ENCODE measurements at places on chromosomes 16 and 17.

- DNase-seq = no peak
Observed at GRCh38 chr17:2390199-2390836, 10.5 kb downstream of the MNT start.

- no peak for DNase-seq
Observed at GRCh38 chr17:48601539-48602425, 3.0 kb downstream of the HOXB6 start.

DNA sequence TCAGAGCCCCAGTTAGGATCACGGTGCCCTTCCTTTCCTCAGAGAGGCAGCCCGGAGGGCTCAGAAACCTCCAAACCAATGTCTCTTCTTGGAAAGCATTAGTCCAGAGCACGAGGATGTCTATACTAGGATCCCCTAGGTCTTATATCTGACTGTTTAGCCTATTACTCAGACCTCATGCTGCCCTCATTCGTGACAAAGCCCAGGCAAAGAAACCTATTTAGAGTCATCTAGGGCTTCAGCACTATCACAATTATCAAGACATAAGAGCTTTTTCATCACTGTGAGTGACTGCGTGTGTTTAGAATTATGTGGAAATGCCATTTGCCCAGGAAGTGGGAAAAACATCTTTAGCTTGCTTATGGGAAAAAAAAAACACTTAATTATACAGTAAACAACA is 159.8 kb upstream of the NOL11 start:
- DNase-seq = no peak

DNA sequence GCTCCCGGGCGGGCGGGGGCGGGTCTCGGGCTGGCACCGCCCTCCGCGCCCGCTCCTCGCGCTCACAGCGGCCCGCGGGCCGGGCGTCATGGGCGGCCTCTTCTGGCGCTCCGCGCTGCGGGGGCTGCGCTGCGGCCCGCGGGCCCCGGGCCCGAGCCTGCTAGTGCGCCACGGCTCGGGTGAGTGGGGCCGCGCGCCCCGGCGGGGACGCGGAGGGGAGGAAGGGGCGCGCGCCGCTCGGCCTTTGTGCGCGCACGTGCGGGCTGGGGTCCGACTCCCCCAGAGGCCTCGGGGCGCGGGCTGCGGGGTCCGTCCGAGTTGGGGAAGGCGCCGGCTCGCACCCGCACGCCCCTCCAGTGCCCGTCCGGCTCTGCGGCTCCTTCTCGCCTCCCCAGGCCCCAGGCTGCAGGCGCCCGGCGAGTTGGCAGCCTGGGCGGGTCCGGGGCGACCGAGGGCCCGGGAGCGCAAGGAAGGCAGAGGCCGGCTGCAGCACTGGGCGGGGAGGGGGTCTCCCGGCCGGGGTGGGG is at the start of gene NME4:
NME4 (plus strand) TSS at position 65 of the 527 bp plus-strand sequence; CDS start at position 89, 24 bp downstream.
- DNase-seq = peak; percentile 59

- DNase-seq = no peak
Observed at GRCh38 chr16:86775511-86775921, 197.2 kb downstream of the FOXL1 start.

DNA sequence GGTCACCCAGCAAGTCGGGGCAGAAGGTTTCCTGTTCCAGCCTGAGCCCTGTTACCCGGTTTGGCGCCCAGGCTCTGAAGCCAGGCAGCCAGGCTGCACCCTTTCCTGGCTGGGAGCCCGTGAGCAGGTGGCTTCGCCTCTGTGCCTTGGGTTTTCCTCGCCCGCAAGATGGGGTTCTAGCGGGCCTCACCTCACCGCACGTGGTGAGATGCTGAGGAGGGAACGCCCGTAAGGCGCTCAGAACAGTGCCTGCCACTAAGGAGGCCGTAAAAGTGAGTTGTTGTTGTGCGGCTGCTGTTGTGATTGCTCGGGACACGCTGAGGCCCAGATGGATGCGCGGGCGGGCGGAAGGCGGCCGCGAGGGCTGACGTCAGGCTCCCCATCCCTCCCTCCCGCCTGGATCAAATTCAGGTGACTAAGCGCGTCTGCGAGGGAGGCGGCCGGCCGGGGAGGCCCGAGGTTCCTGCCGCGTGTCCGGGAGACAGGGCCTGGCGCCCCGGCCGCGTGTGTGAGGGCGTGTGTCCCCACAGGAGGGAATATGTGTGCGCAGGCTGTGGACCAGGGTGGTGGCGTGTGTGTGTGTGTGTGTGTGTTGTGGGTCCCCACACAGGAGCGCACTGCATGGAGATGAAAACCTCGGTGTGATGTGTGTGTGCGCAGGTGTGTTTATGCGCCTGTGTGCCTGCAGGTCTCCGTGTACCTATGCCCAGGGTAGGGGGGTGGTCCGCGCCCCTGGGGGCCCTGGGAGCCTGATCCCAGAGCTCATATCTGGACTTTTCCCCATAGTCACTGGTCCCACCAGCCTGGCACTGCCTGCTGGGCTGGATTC is 4.3 kb downstream of the CAMKK1 start:
- DNase-seq = peak; percentile 91

GRCh38 chr17:28247671-28248555 is 71.1 kb upstream of the TMEM97 start:
- no peak for DNase-seq

DNA sequence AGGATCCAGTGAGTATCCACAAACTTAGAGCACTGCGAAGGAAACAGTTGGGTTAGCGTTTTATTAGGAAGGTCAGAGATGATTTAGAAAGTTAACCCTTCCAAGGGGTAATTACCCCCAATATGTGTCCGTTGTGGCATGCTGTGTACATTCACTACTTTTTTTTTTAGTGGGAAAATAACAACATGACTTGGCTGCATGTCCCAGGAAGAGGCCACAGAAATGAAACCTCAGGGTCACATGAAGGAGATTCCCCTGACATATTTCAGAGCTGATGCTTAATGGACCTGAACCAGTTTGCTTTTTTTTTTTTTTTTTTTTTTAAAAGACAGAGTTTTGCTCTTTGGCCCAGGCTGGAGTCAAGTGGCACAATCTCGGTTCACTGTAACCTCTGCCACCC is 167.5 kb downstream of the PRKCA start:
- DNase-seq = no peak
